Right renal cortex interstitium (tissue), 3 donors: ENCODE measurements at places on chromosomes 6 and 20. TPM values are rescaled to one million over a fixed set of nuclear protein-coding genes. Genes with fewer than 3 reads are reported as not detected.

The RRBP1 gene
- 120 TPM for polyA plus RNA-seq

The GRM1 gene
- polyA plus RNA-seq: 0.20 TPM

The ADAM33 gene
- polyA plus RNA-seq: 4.2 TPM

The RBM24 gene
- polyA plus RNA-seq: 1.2 TPM

The SPATA25 gene
- polyA plus RNA-seq: 3.2 TPM

The OR2H2 gene
- 0.18 TPM for polyA plus RNA-seq

The BPHL gene
- 68.8 TPM for polyA plus RNA-seq

The GATA5 gene
- 5.5 TPM for polyA plus RNA-seq

The LHFPL5 gene
- not detected for polyA plus RNA-seq

The CST1 gene
- polyA plus RNA-seq: not detected

The LTB gene
- polyA plus RNA-seq: 1.4 TPM

The C2 gene
- 4.3 TPM for polyA plus RNA-seq

The FAM120B gene
- polyA plus RNA-seq: 37.9 TPM

The CCR6 gene
- polyA plus RNA-seq: not detected

The PI3 gene
- polyA plus RNA-seq: not detected

The WFDC5 gene
- not detected for polyA plus RNA-seq

The IMPG1 gene
- 1.9 TPM for polyA plus RNA-seq

The TNFRSF6B gene
- 1.3 TPM for polyA plus RNA-seq

The SLPI gene
- not detected for polyA plus RNA-seq

The NTSR1 gene
- 0.96 TPM for polyA plus RNA-seq

The LYRM2 gene
- 53.0 TPM for polyA plus RNA-seq

The GHRH gene
- not detected for polyA plus RNA-seq

The SSTR4 gene
- polyA plus RNA-seq: 0.11 TPM

The C6orf15 gene
- not detected for polyA plus RNA-seq

The CRISP2 gene
- polyA plus RNA-seq: 0.18 TPM

The ULBP2 gene
- polyA plus RNA-seq: 0.68 TPM

The DLL1 gene
- 7.2 TPM for polyA plus RNA-seq

The STMND1 gene
- 0.17 TPM for polyA plus RNA-seq

The RNF182 gene
- 3.2 TPM for polyA plus RNA-seq

The LRRC73 gene
- polyA plus RNA-seq: 0.86 TPM

The SYCP2L gene
- polyA plus RNA-seq: 3.5 TPM

The C6orf163 gene
- 3.5 TPM for polyA plus RNA-seq
